ENCODE measurements at places on chromosomes 11 and 22.
A peak's percentile ranks its signal among the peaks of the same experiment; 100 is the strongest.

DNA sequence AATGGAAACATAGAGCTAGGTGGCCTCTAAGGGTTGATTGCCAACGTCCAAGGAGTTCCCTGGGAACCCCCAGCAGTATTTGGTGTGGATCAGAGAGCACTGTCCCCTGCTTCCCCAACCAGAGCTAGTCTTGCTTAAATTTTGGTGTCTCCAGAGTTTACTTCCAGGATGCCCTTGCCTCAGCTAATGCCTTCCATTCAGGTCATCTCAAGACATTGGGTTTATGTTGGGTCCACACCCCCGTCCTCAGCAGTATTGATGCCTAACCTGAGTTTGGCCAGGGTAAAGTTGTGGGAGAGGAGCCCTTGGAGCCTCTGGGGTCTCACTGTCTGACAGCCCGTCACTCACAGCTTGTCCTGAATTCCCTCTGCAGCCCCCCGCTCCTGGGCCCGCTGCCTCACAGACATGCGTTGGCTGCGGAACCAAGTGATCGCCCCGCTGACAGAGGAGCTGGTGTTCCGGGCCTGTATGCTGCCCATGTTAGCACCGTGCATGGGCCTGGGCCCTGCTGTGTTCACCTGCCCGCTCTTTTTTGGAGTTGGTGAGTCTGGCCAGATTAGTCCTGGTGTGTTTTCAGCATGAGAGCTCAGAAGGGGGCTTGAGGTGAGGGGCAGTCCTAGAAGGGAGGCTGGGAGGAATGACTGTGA is 1.4 kb downstream of the RCE1 start:
- DNase-seq = no peak

DNA sequence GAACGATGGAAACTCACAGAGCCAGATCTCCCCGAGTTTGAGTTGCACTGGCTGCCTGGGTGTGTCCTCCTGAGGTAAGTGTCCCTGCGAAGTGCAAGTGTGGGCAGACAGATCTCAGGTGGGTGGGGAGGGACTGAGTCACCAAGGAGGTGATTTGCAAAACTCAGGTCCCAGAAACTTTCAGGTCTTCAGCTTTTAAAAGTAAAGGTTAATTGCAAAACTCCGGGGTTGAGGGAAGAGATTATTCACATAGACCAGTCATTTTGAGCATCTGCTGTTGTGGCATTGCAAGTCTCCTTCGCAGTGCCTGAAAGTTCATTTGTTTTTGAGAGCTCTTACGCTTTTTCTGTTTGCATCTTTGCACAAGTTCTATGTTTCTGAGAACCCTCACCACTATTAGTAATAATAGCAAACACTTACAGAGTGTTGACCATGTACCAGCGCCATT is 7.1 kb downstream of the CD44 start:
- no peak for DNase-seq

GRCh38 chr11:36333897-36334296 is 37.8 kb downstream of the PRR5L start:
- DNase-seq = peak; percentile 23

DNA sequence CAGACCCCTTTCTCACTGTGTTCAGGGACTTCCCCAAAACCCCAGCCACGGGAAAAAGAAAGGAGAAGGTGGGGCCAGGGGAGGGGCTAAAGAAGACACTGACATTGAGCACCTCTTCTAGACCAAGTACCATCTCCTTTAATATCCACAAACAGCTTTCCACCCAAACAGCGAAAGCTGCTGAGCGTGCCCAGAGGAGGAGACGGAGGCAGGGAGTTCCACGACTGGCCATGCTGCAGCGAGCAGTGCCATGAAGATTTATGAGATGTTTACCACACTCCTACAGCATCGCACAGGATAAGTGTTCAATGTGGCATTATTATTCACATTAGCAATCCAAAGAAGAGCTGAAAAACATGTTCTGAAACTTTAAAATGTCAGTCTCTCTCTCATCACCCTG is 127.4 kb downstream of the LARGE1 start:
- DNase-seq = no peak

- no peak for DNase-seq
These were observed 2.4 kb downstream of the FADS2 start for GRCh38 chr11:61830237-61831105.

DNA sequence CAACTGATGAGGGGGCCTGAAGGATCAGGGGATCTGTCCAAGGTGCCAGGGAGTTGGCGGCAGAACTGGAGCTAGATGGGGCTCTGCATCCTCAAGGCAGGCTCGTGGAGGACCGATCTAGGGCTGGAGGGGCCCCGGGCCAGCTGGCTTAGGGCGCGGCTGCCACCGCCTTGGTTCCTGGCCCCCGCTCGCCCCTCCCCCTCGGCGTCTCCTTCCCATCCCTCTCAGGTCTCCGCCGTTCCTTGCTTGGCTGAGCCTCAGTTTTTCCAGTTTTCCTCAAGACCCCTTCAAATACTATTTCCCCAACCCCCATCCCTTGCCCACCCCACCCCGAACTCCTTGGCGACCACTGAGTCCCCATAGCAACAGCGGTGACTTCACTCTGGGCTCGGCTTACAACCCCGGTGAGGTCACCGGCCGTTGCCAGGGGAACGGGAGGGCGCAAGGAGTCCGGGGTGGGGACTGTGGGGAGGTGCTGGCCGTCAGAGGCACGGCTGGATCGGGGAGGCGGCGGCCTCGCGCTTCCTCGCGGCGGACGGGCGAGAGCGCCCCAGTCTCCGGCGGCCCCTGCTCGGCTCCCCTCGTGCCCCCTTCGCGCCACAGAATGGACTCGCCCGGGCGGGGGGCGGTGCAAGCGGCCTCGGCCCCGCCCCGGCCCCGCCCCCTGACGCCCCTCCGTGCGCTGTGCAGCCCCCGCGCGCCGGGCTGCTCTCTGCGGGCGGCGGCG is 7.5 kb downstream of the FREY1 start:
- peak; percentile 99 for DNase-seq

DNA sequence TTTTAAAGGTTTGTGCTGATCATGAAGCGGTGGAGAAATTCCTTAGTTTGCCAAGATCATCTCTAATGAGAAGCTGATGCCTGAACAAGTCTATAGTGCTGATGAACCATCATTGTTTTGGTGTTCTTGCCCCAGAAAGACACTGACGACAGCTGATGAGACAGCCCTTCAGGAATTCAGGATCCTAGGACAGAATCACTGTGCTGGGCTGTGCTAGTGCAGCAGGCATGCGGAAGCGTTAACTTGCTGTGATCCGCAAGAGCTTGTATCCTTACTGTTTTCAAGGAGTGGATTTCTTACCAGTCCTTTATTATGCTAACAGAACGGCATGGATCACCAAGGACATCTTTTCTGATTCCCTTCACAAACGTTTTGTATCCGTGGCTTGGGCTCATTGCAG is 104.1 kb downstream of the TBC1D22A start:
- peak; percentile 30 for DNase-seq

DNA sequence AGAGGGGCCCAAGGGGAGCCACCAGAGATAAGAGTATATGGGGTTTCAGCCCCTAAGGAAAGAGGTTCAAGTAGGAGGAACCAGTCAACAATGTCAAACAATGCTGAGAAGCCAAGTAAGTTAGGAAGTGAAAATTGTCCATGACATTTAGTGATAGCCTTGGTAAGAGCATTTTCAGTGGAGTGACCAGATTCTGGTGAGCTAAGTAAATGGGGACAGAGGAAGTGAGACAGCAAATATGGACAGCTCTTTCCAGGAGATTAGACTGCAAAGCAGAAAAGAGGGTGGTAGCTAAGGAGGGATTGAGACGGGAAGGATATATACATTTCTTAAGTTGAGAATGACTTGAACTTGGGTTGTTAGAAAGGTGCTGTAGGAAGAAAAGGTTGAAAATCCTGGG is 22.9 kb downstream of the POLD3 start:
- DNase-seq = no peak

GRCh38 chr11:39102236-39102635 is 2357.2 kb downstream of the LRRC4C start:
- DNase-seq = no peak

DNA sequence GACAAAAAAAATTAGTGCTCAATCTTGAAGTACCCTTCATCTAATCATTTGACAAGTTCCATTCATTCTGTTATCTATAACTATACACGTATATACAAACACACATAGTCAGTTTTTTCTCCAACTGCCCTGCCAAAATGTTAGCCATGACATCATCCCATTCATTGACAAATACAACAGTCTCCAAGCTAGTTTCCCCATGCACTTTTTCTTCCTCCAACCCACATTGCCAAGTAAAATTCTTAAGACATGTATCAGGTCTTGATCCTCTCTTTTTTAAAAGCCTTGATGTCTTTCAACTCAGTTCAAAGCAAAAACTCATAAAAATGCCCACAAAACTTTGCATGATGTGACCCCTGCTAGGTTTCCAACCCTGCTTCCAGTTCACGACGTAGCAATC is 58.1 kb downstream of the DDI1 start:
- no peak for DNase-seq

GRCh38 chr22:33271390-33272161 is 213.4 kb upstream of the SYN3 start:
- no peak for DNase-seq

DNA sequence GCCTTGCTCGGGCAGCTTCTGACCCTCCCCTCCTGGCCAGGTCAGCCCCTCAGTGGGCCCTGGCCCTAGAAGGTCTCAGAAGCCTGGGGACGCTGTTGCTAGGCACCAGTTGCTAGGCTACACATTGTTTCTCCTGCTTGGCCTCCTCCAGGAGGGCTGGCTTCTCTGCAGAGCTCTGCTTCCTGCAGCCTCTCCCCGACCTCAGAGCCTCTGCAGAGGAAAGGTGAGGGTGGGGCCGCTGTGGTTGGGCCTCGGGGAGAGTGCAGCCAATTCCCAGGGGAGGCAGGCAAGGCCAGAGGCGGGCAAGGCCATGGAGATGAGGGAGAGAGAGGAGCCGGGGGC is 27.6 kb upstream of the LRRC10B start:
- no peak for DNase-seq

- DNase-seq = no peak
These were observed 132.1 kb upstream of the BLID start for GRCh38 chr11:122248131-122248530.

GRCh38 chr22:43343262-43343669 is at the start of gene SCUBE1:
TSS of gene SCUBE1 (minus strand) at chr22:43343372. CDS start at chr22:43343261, 111 bp downstream.
- no peak for DNase-seq

DNA sequence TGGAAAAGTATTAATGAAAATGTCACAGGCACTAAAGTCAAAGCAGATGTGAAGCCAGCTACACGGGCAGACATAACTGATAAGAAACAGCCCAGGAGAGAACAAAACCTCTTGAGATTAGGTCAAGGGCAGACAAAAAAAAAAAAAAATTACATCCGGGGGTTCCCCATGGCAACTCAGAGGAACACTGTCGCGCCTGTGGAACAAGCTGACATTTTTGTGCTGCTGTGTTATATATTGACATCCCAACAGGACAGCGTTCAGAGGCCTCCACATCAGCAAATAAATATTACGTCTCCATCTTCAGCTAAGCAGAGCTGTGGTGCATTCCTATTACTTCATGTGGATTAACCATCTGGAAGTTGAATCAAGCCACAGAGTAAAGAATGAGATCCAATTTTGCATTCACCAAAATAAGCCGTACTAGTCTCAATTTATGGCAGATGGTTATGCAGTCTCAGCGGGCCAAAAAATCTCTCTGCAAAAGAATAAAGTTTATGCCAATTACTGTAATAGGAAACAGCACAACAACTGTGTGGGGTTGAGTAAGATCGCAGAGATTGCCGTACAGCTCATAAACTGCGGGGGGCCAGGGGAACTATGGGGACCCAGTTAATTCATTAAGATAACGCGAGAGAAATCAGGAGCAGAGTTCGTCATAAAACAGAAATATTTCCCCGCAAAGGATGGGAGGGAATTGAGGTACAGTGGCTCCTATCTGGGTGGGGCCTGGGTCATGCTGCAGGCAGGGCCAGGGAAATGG is 41.3 kb upstream of the MN1 start:
- DNase-seq = no peak

- no peak for DNase-seq
These were observed 183.9 kb downstream of the CEP164 start for GRCh38 chr11:117511483-117511930.

GRCh38 chr11:86182976-86183584 is 61.5 kb upstream of the EED start:
- DNase-seq = peak; percentile 27

GRCh38 chr22:40426594-40427333 is 56.4 kb downstream of the SGSM3 start:
- no peak for DNase-seq

- peak; percentile 74 for DNase-seq
These were observed 10.6 kb downstream of the SLC6A5 start for GRCh38 chr11:20609727-20610707.

GRCh38 chr22:17407643-17408042 is 38.4 kb downstream of the CECR2 start:
- no peak for DNase-seq

DNA sequence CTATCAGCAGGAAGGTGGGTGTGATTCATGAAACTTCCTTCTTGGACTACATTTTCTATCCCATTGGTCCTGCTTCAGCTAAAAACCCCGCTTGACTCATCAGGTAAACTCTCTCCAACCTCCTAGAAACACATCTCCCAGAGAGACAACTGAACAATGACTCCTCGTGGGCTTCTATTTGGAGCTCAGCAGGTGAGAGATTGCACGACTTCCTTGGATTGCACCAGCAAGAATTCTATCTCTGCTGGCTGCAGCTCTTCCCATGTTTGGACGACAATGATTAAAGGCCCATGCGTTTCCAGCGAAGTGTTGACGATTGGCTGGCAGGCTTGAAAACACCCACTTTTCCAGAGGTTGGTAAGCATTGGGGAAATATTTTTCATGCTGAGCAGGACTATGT is 216.1 kb upstream of the NTM start:
- DNase-seq = no peak

- no peak for DNase-seq
These were observed 240.0 kb downstream of the GRIK4 start for GRCh38 chr11:120751550-120751949.

DNA sequence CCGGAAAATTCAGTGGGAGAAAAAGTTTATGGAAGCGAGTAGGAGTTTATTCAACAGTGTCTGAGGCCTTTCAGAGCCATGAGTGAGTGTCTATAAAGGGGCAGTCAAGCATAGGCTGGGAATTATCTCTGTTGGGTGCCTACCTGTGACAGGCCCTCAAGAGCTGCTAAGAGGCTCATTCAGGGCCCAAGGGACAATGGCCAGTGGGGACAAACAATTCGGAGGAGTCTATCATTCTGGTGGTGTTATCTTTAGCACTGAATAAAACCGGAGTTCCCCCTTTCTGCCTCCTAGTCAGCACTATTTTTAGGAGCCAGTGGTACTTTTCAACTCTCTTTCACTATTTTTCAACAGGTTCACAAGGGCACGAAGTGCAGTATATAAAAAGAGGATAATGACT is 89.5 kb upstream of the HTATIP2 start:
- no peak for DNase-seq

- no peak for DNase-seq
These were observed 8.3 kb upstream of the MYRF start for GRCh38 chr11:61744181-61744580.

- peak; percentile 74 for DNase-seq
These were observed 688 bp downstream of the SERPING1 start for GRCh38 chr11:57597916-57598830.

GRCh38 chr22:46043816-46044620 is 67.1 kb upstream of the WNT7B start:
- no peak for DNase-seq

DNA sequence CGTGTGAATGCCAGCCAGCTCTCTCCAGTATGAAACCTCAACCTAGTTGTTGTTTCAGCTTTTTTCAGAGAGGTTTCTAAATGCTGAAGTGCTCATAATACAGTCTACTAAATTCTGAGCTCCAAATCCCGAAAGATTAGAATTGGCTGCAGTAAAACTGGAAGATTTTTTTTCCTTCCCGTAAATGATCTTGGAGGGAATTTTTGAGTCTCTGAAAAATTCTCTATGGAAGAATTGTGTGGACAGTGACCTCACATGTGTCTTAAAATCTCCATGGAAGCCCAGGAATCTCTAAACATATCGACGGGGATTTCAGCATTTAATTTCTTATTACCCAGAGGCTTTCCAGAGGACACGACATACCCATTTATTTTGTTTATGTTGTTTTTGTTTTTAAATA is 1499.2 kb downstream of the LRRC4C start:
- no peak for DNase-seq

All from H54 (cell line).